Left cardiac atrium (tissue), 4 donors: ENCODE measurements at places on chromosomes 1 and 21. TPM values are rescaled to one million over a fixed set of nuclear protein-coding genes. Genes with fewer than 3 reads are reported as not detected.

DNA sequence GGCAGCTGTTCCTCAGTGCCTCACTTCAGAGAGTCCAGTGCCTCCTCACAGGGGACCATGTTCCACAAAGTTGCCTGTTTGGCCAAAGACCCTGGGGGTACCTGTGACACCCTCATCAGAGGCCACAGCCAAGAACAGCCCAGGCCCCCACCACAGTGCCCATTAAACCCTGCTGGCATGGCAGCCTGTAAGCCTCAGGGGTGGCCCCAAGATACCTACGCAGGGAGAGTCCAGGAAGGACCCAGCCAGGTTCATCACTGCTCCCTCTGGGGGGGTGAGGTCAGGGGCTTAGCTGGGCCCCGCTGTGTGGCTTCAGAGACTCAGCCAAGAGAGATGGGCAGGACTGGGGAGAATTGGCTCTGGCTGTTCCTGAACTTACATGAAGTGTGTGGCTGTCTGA, 19.1 kb upstream of the PRDM16 start:
- DNase-seq = no peak

GRCh38 chr1:114702737-114703136, 7.4 kb upstream of the AMPD1 start:
- no peak for DNase-seq

DNA sequence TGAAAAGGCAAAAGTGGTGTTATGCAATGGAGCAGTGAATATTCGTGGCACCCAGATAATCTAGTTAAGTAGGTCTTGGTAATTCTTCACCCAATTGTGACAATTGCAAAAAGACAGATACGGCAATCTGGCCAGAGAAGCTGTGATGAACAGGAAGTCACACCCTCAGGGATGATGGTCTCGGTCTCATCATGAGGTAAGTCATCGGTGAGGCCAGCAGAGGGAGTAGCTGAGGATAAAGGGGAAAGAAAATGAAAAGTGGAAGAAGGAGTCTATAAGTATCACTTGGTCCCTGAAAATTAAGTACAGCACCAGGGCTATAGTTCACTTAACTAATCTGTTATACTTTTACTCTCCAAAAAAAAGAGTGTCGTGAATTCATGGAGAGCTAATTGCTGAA, 258.8 kb upstream of the NCAM2 start:
- DNase-seq = no peak

DNA sequence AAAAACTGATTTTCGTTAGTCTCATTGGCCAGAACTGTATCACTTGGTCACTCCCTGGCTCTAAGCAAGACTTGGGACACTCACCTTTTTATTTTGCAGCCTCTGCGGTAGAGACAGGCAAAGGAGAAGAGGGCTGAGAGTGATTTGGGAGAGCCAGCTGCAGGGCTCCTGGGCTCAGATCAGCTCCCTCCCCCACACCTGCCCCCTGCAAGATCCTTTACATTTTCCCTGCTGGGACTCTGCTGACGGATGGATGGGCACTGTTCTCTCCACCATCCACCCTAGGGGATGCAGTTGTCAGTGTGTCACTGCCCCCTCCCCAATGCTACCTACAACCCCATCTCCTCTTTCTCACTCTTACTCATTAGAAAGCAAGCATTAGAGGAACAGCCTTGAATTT, 301.1 kb upstream of the KAZN start:
- no peak for DNase-seq

DNA sequence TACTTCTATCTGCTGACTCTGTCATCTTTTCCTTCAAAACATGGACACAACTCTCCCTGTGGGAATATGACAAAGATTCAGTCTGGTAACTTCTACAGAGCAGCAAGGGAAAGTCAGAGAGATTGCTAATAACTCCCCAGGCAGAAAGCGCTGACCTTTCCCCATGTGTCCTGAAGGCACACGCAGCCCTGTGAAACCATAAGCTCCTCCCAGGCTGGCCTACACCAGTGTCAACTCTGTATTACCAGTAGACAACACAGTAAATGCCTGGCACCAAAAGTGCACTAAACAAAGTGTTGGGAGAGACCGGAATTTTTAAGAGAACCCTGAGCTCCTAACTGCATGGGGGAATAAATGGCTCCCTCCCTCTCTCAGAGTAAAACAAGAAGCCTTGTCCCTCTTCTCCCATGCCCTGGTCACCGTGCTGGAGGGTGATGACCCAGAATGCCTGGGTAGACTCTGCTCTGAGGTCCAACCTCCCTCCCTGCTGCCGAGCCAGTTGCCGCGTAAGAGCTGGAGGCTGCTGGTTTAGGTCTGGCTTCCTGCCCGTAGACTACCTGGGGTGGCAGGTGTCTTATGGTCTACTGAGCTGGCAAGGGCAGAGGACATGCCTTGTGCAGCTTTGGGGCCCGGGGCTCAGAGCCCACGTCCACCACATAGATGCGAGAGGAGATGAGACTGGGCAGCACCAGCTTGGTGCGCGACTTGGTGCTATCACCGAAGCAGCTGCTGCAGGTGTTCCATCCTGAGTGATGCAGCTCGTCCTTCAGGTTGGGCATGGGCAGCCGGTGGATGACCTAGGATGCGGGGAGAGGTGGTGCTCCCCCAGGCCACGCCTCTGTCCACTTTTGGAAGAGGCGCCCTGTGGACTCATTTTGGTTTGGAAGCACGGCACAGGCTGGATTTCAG, 3.9 kb downstream of the SELENBP1 start:
- no peak for DNase-seq

DNA sequence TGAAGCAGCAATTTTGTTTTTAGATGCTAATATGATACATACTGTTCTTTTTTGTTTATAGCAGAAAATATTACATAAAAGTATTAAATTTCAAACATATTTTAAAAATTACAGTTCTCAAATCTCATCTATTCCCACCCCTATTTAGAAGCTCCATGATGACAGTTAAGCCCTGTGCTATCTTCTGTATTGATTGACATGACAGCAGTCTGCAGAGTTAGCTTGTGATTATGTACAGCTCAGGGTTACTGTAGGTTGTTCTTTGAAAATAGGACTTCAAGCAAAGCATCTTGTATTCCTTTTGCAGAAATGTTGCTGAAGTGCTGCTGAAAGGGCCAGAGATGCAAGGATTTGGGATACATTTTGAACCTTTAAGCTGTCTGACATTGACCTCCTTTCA, 8.2 kb downstream of the GPSM2 start:
- DNase-seq = no peak

DNA sequence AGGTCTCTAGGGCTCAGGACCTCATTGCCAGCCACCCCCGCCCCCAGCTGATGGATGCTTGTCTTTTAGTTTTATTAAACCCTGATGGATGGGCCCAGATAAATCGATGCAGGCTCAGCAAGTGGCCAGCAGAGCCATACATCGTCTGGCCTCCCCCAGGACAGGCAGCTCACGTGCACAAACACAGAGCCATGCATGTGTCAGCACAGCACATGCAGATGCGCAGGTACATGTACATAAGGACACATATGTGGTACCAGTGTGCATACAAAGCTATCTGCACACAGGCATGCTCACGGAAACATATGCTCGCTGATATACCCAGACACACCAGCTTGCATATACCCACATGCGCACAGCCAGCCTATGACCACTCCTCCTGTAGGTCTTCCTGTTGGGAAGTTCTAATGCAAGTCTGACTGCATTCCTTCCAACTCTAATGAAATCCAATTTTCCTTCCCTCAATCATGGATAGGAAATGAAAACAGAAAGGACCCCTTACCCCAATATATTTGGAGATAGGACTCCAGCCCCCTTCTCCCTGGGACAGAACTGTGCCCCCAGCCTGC, 897 bp downstream of the COL16A1 start:
- DNase-seq = no peak

DNA sequence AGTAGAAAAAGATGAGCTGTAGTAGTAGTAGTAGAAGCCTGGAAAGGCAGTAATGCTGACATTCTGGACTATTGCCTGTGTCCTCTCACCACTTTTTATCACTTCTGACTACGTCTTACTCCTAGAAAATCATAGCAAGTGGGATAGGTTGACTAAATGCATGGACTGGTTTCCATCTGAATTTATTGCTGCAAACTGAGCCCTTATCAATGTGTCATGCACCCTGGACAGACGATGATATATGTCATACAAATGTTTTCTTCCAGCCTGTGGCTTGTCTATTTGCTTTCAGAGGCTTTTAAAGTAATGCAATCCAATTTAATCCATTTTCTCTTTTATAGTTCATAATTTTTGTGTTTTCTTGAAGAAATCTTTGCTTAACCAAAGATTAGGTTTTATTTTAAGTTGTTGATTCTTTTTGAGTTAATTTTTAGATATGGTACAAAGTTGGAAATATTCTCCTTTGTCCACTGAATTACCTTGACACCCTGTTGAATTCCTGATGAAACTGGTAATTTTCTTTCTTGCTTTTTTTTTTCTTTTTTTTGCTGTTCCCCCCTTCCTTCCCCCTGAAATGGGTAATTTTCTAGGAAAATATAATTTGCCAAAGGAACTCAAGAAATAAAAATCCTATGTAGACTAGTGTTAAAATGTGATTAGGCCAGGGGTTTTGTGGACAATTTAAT, 47.1 kb downstream of the PHACTR4 start:
- DNase-seq = no peak

GRCh38 chr21:42747746-42748351, 94.4 kb downstream of the PDE9A start:
- DNase-seq = no peak

DNA sequence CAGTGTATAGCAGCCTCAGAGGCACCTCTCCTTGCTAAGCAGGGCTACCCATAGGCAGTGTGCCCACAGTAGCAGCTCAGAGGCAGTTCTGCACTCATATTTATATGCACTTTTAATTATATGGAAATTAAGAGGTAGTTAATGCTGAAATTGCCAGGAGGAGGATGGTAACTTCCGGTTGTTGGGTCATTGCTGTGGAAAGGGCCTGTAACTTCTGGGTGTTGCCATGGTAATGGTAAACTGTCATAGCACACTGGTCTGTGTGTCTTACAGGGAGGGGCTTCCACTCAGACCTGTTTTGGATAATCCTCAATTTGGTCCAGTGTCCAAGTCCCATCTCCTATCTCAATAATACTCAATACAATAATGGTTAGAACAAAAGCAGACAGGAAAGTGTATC, 7.6 kb downstream of the CFH start:
- DNase-seq = no peak

- DNase-seq = no peak
These were observed 30.5 kb downstream of the NRIP1 start for GRCh38 chr21:15034126-15034853.

DNA sequence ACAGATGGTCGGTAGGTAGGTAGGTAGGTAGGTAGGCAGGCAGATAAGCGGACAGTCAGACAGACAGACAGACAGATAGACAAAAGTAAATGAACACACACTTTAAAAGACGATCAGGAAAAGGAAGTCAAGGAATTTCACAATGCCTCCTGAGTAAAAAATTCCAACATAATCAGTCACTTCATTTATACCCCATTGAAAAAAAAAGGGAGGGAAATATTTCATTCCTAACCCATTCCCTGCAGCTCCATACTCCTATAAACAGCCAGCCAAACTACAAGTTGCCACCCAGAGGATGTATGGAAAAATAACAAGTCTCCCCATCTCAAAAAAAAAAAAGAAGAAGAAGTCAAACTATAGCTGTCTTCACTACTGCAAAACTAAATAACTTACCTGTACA, 43.4 kb downstream of the ZZZ3 start:
- DNase-seq = no peak

- no peak for DNase-seq
These were observed 12.0 kb downstream of the CREG1 start for GRCh38 chr1:167541610-167542009.

DNA sequence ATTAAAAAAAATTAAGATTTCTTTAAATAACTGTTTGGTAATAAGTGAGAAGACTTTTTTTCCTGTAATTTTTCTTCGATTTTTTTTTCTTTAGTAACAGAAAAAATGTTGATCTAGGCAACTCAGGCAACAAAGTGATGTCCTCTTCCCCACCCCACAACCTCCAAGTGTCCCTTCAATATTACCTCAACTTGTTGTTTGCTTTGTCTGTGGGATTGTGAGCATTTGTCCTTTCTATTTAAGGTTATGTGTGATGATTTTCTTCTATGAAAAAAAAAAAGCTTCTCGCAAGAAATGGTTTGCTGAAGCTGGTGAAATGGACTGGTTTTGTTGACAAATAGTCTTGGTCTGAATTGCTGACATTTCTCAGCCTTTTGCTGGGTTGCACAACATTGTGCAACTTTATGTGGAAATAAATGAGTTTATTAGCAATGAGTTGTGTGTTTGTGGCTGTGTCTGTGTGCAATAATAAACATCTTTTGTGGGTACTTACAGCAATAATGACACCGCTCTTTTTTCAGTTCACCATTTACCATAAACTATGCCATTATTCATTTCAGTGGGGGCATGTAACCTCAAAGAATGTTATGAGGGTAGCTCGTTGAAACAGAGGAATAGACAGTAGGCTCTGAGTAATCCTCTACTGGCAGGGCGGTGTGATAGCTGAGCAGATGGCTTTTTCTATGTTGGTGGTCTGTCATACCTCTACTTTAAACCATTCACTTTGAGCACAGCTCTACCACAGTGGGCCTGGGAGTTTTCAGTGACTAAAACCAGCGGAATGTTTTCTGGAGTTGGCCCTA, 218.4 kb downstream of the HLX start:
- no peak for DNase-seq

GRCh38 chr1:66684353-66684752, 67.9 kb upstream of the DYNLT5 start:
- DNase-seq = no peak

- no peak for DNase-seq
These were observed 1.4 kb downstream of the KIAA0319L start for GRCh38 chr1:35555601-35556477.

- no peak for DNase-seq
These were observed 15.4 kb downstream of the PKP1 start for GRCh38 chr1:201298396-201299381.

DNA sequence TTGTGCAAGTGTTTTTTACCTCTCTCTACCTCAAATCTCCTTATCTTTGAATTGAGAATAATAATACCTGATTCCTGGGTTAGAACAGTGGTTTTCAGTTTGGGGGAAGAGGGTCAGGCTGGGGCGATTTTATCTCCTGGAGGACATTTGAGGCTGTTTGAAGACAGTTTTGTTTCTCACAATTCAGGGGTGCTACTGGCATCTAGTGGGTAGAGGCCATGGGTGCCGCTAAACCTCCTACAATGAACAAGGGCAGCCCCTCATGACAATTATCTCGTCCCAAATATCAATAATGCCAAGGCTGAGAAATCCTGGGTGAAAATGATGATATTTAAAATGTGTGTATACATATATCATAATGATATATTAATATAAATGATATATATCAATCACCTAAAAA, 139.1 kb upstream of the USH2A start:
- no peak for DNase-seq

DNA sequence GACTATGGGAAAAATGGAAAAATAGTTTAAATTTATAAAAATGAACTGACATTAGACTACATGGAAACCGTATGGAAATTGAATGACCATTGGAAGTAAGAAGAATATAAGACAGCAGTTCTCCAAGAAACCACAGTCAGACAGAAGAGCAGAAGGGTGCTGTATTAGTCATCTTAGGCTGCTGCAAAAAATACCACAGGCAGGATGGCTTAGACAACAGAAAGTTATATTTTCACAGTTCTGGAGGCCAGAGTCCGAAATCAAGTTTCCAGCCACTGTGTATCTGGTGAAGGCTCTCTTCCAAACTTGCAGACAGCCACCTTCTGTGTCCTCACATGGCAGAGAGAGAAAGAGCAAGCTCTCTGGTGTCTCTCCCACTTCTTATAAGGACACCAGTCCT, 175.2 kb downstream of the DSCAM start:
- no peak for DNase-seq

Gene GSTM3
- 68.7 TPM for total RNA-seq

Gene IQGAP3
- total RNA-seq = 0.26 TPM

Gene TNFSF4
- total RNA-seq = 1.9 TPM

Gene LCE3D
- not detected for total RNA-seq

Gene NSL1
- 28.1 TPM for total RNA-seq

Gene TMEM82
- total RNA-seq = not detected

Gene SHISAL2A
- not detected for total RNA-seq
